Stimulated activated CD8-positive, alpha-beta memory T cell treated with anti-CD3 and anti-CD28 coated beads, Interleukin-7, amount 100 ng/mL, for 48 hours (primary cell): ENCODE measurements at places on chromosomes 5 and 9.

- DNase-seq = no peak
Measured at GRCh38 chr9:84597131-84597530, 72.4 kb upstream of the NTRK2 start.

DNA sequence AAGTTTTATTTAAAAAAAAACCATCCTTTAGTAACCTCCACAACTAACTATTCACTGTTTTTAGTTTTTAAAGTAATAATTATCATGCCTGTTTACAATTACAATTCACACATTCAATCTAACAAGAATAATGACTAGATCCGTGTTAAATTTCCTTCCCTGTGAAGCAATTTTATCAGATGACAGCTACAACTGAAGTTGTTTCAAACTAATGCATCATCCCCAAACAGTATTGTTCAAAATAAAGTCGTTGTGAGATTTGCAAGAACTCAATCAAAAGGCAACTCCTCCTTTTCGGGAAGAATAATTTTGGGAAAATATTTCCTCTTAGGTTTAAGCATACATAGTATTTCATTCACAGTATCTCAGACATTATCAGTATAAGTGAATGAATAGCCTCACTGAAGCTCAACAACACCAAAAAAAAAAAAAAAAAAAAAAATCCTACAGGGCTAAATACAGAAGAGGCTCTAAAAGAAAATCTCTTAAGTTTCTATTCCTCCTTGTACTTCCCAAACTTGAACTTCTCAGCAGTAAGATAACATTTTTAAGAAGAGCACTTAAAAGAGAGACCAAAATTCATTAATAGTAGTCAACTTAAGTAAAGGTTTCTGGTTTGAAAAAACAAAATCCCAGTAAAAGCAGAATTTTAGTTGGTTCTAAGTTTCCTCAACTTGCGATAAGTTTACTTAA lies 9.4 kb downstream of the C9orf72 start:
- no peak for DNase-seq

DNA sequence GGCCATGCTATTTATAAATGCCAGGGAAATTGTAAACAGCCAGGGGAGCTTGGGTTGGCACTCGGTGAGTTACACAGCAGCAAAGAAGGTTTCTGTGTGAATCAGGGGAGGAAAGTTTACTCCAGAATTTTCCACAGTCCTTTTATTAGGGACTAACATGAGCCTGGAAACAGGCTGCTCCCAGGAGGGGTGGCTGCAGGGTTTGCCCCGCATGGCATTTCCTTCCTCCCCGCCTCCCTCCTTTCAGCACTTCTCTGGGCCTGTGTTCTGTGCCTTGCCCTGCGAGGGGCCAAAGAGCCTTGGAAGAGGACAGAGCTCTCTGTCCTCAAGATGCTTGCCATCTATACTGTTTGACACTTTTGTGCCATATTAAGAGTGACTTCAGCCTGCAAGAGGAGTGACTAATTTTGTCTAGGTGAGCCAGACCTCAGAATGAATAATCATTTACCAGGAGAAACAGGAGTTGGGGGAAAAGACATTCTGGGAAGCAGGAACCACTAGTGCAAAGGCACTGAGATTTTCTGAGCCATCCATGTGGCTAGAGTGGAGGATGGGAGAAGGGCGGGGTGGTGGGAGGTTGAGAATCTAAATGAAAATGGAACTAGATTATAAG lies 1.8 kb downstream of the GSN start:
- no peak for DNase-seq

DNA sequence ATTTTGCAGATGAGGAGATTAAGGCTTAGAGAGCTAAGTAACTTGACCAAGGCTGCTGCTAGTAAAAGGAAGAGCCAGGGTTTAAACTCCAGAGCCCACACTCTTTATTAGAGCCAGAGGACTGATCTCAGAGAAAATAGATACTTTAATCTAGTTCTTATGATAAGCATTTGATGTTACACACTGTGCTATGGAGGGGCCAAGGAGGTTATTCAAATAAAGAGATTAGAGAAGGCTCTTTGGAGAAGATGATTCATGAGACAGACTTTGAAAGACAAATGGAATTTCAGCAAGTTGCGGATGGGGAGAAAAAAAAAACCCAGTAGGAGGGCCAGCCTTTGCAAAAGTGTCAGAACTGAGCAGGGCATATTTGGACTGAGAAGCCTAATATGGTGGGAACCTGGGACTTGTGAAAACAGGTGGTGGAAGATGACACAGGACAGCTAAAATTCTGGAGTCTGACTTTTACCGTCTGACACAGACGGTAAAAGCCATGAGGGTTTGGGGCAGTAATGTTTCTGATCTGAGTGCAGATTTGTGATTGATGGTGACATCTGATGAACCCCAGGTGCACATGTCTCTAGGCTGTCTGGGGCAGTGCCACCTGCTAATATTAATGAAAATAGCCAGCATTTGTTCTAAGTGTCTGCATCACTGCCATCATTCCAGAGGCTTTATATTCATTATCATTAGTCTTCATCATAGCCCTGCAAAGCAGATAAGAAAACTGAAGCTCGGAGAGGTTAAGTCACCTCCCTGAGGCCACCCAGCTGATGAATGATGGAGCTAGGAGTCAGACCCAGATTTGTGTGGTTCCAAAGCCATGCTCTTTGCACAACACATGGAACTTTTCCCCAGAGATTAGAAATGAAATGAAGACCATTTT lies 65.3 kb upstream of the CXCL14 start:
- no peak for DNase-seq

DNA sequence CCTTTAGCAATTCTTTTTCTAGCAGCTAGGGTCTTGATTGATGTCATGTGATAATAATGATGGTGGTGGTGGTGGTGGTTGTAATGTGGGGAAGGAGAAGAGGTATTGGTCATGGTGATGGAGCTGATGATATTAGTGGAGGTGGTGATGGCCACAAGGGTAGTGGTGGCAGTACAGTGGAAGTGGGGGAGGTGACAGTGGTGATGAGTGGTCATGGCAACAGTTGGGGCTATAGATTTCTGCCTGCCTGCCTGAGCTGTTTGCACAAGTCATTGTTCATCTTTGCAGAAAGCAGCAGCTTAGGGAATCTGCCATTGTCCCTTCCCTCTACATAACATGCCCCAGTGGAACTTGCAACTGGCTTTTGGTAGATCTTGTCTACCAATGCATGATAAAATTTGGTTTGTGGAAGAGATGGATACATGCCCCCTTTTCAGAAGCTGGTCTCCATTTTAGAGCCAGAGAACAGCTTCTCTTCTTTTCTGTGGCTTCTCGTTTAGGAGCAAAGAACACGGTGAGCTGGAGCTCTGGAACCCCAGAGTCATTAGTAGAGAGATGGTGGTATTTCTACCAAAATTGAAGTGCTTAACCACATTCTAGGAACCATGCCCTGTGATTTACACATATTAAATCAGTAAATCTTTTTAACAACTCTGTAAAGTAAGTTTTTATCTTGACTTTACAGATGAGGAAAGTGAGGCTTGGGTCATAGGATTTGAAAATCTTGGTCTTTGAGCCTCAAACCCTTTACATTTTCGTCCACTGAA lies 100.3 kb downstream of the AOPEP start:
- DNase-seq = no peak

- DNase-seq = no peak
Measured at GRCh38 chr5:175254155-175254554, 189.8 kb downstream of the DRD1 start.

DNA sequence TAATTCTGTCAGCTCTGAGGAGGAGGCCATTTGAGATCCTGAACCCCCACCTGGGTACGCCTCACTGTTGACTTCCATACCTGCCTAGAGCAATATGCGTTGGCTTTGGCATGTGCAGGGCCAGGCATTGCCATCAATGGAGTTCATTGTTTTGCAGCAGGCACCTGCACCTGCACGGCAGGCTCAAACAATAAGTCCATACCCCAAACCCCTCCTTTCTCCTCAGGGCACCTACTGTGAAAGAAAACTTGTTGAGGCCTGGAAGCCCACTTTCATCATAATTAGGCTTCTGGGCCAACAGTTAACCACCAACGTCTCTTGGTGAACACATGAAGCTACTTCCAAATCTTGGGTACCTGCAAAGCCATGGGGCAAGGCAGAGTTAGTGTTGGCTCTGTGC lies 238.7 kb downstream of the NFIB start:
- DNase-seq = no peak

DNA sequence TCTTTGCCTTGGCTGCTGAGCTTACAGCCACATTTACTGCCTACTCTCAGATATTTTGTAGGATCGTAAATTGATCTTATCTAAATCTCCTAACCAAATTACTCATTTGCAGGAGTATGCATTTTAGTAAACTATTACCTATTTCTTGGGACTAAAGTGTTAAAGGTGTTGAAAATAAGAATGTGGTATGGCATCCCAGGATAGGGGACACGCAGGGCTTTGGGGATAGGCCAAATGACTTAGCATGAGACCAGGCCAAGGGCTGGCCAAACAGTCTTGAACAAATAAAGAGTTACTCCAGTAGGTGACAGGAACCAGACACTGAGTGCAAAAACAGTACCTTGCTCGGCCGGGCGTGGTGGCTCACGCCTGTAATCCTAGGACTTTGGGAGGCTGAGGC lies 25.1 kb downstream of the TBC1D2 start:
- DNase-seq = no peak

DNA sequence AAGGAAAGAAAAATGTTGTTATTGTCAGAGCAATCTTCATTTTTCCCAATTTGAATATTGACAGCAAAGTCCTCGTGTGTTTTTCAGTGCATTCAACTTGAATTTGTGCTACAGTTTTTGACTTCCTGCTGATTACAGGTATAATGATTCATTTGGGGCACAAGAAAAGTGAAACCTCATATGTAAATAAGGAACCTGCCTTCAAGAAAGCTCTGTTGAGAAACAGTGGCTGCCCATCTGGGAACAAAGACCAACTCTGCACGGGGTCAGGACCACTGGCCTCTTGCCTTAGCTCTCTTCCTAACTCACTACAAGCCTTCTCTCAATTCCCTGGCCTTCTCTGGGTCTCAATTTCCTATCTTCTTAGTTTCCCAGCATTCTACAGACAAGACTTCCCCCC lies 21.0 kb downstream of the TIMD4 start:
- no peak for DNase-seq
